ENCODE measurements at places on chromosomes 6 and 20. TPM values are rescaled to one million over a fixed set of nuclear protein-coding genes. Genes with fewer than 3 reads are reported as not detected.

RSPO3 gene
- not detected for total RNA-seq

TREML1 gene
- not detected for total RNA-seq

RBL1 gene
- total RNA-seq = 41.6 TPM

GJA10 gene
- total RNA-seq = not detected

OXT gene
- 1.0 TPM for total RNA-seq

SIRPD gene
- total RNA-seq = not detected

STK4 gene
- total RNA-seq = 126 TPM

DNA sequence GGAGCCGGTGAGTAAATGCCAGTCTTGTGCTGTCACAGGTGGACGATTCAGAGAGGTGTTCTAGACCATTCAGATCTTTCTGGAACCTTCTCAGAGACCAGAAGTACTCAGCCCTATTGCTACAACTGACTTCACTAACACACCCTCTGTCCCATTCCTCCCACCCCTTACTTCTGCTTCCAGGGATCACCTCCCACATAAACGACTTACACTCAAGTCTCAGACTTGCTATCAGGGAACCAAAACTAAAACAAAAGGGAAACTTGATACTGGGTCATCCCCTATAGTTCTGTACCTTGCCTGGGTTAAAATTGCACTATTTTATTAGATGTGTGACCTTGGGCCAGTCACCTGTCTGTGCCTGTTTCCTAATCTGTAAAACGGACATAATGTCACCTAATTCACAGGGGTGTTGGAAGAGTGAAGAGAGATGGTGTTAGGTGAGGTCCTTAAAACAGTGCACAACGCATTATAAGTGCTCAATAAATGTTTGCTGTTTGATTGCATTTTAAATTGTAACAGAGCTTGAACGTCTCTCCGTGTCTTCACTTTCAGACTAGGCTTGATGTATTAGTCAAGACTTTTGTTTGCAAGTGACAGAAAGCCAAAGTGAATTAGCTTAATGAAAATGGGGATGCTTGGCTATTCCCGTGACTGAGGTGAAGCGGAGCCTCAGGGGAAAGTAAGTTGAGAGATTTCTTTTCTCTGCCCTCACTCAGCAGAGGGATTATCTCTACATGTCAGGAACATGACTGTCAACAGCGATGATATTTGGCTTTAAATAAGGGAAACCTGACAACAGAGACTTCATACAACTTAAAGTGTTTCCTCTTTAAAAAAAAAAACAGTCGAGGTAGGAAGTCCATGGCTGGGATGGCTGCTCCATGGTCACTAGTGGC lies 3.0 kb upstream of the SRXN1 start:
- peaks cover 19% of the 10 kb centered on the region for H3K4me1 ChIP-seq
- DNase-seq = no peak
- no peaks in the 10 kb centered on the region for H3K36me3 ChIP-seq
- H3K27me3 ChIP-seq = peaks cover 17% of the 10 kb centered on the region
- H3K27ac ChIP-seq = no peak overlapping the region

DNA sequence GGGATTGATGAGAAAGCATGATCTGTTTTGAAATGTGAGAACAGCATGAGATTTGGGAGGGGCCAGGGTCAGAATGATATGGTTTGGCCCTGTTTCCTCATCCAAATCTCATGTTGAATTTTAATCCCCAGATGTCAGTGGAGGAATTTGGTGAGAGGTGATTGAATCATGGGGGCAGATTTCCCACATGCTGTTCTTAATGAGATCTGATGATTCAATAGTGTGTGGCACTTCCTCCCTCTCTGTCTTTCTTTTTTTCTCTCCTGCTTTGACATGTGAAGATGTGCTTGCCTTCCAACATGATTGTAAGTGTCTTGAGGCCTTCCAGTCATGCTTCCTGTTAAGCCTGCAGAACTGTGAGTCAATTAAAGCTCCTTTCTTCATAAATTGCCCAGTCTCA lies 1060.3 kb upstream of the CITED2 start:
- H3K4me3 ChIP-seq = no peak overlapping the region
- peaks cover 4% of the 10 kb centered on the region for H3K27me3 ChIP-seq
- no peak for DNase-seq
- H3K27ac ChIP-seq = no peak overlapping the region
- H3K4me1 ChIP-seq = no peaks in the 10 kb centered on the region

DNA sequence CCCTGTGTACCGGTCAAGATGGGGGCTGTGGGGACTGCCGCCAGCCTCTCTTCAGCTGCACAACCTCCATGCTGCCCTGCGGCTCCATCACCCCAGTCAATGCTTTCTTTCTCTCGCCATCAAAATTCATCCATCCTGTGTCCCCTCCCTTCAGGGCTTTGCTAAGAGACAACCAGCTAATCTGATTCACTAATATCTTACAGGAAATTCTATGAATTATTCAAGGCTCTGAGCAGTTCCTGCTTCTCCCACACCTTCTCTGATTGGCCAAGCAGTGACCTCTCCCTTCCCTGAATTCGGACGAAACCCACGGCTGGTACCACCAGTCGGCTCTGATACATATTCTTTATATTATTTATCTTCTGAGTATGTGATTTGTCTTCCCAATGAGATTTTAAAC lies 13.8 kb downstream of the ITPR3 start:
- H3K36me3 ChIP-seq = no peaks in the 10 kb centered on the region
- H3K4me3 ChIP-seq = no peak overlapping the region
- peaks cover 62% of the 10 kb centered on the region for H3K4me1 ChIP-seq
- no peak overlapping the region for H3K27ac ChIP-seq
- H3K27me3 ChIP-seq = no peaks in the 10 kb centered on the region
- no peak for DNase-seq

DNA sequence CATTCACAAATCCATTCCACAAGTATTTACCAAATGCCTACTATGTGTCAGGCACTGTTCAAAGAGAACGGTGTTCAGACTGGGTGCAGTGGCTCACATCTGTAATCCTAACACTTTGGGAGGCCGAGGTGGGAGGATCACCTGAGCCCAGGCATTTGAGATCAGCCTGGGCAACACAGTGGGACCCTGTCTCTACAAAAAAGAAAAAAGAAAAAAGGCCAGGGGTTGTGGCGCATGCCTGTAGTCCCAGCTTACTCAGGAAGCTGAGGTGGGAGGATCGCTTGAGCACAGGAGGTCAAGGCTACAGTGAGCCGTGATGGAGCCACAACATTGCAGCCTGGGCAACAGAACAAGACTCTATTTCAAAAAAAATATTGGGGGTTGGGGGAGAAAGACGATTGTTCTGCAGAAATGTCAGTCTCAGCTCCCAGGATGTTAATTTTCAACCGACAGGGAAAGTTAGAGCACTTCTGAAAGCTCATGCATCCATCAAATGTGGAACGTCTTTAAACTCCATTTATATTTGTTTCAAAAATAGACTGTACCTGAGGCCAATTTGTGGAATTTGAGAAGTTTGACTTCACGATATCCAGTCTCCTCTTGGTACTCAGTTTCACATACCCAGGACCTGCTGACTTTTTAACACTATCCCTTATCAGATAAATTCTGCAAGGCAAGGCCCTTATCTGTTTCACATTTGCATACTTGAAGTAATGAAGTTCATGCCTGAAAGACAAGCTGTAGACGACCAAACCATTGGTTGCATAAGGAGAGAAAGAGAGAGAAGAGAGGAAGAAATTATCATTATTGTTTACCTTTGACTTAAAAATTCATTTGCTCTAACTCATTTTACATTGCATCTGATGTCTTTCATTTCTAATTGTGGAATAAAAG lies 14.8 kb upstream of the BTN3A2 start:
- H3K36me3 ChIP-seq = no peaks in the 10 kb centered on the region
- no peaks in the 10 kb centered on the region for H3K4me1 ChIP-seq
- no peak for DNase-seq
- no peak overlapping the region for H3K27ac ChIP-seq
- H3K4me3 ChIP-seq = no peak overlapping the region

GRCh38 chr6:33315793-33316602 lies 1.5 kb downstream of the ZBTB22 start:
- H3K27me3 ChIP-seq = no peaks in the 10 kb centered on the region
- peaks cover 52% of the 10 kb centered on the region for H3K36me3 ChIP-seq
- DNase-seq = no peak
- H3K4me3 ChIP-seq = peak overlapping the region; percentile 94
- peak overlapping the region; percentile 98 for H3K27ac ChIP-seq
- peaks cover 74% of the 10 kb centered on the region for H3K4me1 ChIP-seq

DNA sequence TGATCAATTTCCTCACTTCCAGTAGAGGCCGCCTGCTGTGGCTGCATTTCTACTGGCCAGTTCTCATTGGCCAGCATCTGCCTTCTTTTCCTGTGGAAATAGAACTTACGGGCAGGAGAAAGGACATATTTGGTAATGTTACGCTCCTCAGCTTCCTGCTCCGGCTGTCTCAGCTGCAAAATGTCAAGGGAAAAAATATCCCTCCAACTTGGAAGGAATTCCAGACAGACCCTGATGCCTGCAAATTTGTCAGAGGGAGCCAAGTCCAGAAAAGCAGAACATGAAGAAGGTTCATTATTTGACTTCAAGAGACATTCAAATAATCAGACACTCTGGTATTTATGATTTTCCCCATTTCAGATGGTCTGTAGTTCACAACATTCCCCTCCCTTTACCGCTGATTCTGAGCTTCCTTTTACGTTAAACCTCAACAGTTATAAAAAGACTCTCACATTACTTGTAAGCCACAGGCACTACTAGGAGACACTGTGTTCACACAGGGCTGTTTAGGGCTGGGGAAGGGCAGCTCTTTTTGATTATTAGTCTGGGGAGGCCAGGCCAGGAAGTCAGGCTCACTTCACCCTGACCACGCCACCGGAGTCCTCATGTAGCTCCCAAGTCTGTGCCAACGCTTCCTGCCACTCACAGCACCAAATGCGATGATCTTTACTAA lies 179.6 kb upstream of the CCN2 start:
- H3K36me3 ChIP-seq = no peaks in the 10 kb centered on the region
- H3K4me1 ChIP-seq = no peaks in the 10 kb centered on the region
- no peak overlapping the region for H3K4me3 ChIP-seq
- no peak overlapping the region for H3K27ac ChIP-seq

DNA sequence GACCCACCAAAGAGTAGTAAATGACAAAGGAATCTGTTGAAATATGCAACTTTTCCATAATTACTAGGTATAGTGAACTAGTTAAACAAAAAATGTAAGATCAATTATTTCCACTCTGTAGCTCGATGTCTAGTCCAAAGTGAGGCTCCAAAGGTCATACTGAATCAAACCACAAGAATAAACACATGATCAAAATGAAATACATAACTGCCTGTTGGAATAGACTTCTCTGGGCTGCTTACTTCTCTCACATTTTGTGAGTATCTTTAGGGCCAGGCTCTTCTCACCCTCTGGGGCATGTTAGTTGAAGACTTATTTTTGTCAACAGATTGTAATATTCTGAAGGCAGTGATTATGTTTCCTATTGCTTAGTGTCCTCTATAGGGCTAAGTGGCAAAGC lies 103.7 kb upstream of the TMEM170B start:
- H3K4me1 ChIP-seq = peaks cover 21% of the 10 kb centered on the region
- no peak overlapping the region for H3K27ac ChIP-seq
- DNase-seq = no peak
- no peak overlapping the region for H3K4me3 ChIP-seq

GRCh38 chr20:9441948-9442347 lies 72.4 kb upstream of the LAMP5 start:
- no peaks in the 10 kb centered on the region for H3K27me3 ChIP-seq
- H3K4me1 ChIP-seq = no peaks in the 10 kb centered on the region
- H3K27ac ChIP-seq = no peak overlapping the region
- DNase-seq = no peak
- H3K4me3 ChIP-seq = no peak overlapping the region
- H3K36me3 ChIP-seq = no peaks in the 10 kb centered on the region

- H3K27ac ChIP-seq = peak overlapping the region; percentile 3
- H3K36me3 ChIP-seq = no peaks in the 10 kb centered on the region
- peak; percentile 63 for DNase-seq
- H3K27me3 ChIP-seq = no peaks in the 10 kb centered on the region
- peaks cover 26% of the 10 kb centered on the region for H3K4me1 ChIP-seq
Measured at GRCh38 chr6:107843400-107843799, 19.3 kb upstream of the SCML4 start.

Data from activated CD4-positive, alpha-beta memory T cell treated with anti-CD3 and anti-CD28 coated beads for 36 hours (primary cell).